ENCODE measurements at places on chromosomes 4 and X. TPM values are rescaled to one million over a fixed set of nuclear protein-coding genes. Genes with fewer than 3 reads are reported as not detected.

HSFX2 gene
- 2.0 TPM for total RNA-seq

DNA sequence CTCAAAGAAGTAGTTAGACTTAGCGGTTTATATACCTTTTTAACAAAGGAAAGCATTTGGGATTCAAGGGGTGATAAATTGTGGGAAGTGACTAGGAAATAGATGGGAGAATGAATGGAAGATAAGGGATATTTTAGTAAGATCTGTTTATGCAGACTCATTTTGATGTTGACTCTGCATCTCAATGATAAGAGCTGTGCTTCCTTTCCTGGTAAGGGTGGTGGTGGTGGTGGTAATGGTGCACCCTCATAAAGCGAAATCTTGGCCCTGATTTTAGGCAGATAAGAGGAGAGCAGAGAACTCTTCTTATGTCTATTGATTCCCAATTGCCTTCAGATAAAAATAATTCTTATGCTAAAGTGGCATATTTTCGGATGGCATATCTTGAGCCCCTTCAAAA, 197.1 kb downstream of the SPRY1 start:
- no peak for DNase-seq

DCX gene
- 0.26 TPM for total RNA-seq

DNA sequence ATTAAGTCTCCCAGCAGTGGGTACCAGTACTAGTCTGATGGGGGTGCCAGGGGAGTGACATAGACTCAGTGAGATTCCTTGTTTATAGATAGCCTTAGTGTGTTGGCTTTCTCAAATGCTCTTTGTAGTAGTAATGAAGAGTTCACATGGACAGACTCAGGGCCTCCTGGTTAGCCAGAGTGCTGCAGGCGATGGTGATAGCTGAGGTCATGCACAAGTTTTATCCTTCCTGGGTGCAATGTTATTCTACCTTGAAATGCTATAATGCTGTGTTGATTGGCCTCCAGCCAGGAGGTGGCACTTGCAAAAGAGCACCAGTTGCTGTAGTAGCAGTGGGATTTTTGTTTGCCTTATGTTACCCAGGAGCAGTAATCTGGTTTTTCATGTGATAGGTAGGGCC, 35.5 kb upstream of the ADH4 start:
- no peak for DNase-seq

GRCh38 chr4:181523973-181524372, 719.2 kb upstream of the TENM3 start:
- no peak for DNase-seq

DNA sequence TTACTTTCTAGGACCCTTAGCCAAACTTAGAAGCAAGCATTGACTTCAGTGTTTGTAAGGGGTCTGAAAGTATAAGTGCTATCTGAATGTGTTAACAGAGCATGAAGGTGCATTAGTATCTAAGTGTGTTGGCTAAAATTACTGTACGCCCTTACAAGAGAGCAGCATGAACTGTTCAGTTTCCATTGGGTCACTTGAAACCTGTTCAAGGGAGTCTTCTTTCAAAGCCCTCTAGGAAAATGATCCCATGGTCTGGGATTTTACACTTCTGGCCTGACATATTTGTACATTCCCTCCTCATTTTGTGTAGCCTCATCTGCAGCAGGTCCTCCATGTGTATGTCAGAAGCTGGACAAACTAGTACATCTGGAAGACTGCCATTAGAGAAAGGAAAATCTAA, 3.2 kb downstream of the PRDX4 start:
- DNase-seq, result no peak

SPIN2B gene
- total RNA-seq, result 16.5 TPM

MMGT1 gene
- total RNA-seq, result 18.2 TPM

- DNase-seq, result no peak
Measured at GRCh38 chrX:18721683-18722499, 14.4 kb downstream of the PPEF1 start.

GRCh38 chr4:110787109-110787508, 164.2 kb upstream of the PITX2 start:
- DNase-seq, result no peak

LRIT3 gene
- total RNA-seq, result 0.95 TPM

DNA sequence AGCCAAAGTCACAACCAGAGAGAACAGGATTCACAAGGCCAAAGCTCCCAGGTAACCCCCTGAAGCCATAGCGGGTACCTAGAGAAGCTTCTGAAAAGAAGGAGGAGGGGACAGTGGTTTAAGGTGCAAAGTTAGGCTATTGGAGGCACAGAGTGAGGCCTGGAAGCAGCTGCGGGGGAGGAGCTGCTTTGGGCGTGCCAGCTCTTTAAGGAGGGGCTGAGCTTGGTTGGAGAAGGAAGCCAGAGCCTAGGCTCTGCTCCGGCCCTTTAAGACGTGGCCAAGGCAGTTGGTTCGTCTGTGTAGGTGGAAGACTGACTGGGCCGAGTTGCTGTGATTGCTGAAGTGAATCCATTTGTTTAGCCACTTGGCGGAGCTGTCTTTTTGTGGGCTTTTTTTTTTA, 1.5 kb downstream of the KLF8 start:
- DNase-seq, result peak; percentile 13

GRCh38 chrX:21374163-21374993, at the start of gene CNKSR2:
Gene CNKSR2 (plus strand): TSS chrX:21374418. CDS start chrX:21374898, 480 bp downstream.
- peak; percentile 61 for DNase-seq

DNA sequence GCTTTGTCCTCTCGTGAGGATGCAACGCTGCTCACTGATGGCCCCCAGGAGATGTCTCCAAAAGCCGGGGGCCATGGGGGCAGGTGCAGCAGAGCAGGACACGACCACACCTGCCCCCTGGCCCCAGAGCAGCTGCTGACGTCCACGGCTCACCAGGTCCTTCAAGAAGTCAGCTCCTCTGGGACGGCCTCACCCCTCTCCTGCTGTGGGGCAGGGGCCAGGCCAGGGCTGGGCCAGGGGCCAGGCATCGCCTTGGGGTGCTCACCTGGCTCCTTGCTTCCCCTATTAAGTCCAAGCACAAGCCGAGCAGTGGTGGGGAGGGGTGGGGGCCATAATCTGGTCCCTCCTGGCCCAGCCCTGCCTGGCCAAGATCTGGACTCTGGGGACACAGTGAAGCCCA, 28.6 kb upstream of the MXD4 start:
- no peak for DNase-seq

GRCh38 chr4:94743838-94744237, 13.9 kb upstream of the BMPR1B start:
- DNase-seq, result no peak

DNA sequence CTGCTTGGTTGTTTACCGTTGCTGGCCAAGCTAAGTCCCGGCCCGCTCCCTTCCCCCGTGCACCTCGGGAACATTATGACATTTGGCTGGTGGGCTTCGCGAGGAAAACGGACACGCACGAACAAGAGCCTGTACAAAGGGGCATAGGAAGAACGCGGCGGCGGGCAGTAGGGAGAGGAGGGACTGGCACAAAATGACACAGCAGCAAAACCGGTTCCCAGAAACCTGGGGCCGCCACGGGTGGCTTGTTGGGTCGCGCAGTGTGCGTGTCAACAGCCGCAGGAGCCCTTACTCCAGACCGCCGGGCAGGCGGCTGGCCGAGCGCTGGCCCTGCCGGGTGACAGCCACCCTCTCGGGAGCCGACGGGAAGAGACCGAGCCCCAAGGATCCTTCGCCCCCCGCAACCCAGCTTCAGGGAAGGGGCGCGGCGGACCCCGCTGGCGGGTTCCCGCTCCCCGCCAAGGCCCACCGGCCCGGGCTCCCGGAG, 1.6 kb upstream of the LIN54 start:
- DNase-seq, result peak; percentile 44

- no peak for DNase-seq
Measured at GRCh38 chr4:1819284-1819683, 26.2 kb downstream of the FGFR3 start.

GRCh38 chr4:142407596-142407995, 438.5 kb downstream of the INPP4B start:
- DNase-seq, result no peak

DNA sequence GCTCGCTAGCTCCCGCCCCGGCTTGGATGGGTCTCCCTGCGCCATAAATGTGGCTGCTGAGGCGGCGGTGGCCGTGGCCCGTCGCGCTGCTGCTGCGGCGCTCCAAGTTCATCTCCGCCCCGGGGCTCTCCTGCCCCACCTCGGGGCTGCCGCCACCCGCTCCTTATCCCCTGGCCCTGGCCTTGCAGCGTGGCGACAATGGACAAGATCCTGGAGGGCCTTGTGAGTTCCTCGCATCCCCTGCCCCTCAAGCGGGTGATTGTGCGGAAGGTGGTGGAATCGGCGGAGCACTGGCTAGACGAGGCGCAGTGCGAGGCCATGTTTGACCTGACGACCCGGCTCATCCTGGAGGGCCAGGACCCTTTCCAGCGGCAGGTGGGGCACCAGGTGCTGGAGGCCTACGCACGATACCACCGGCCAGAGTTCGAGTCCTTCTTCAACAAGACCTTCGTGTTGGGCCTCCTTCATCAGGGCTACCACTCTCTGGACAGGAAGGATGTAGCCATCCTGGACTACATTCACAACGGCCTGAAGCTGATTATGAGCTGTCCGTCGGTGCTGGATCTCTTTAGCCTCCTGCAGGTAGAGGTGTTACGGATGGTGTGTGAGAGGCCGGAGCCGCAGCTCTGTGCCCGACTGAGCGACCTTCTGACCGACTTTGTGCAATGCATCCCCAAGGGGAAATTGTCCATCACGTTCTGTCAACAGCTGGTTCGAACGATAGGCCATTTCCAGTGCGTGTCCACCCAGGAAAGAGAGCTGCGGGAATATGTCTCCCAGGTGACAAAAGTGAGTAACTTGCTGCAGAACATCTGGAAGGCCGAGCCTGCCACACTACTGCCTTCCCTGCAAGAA, 763 bp downstream of the USP38 start:
- no peak for DNase-seq

PDGFRA gene
- 3.4 TPM for total RNA-seq

GRCh38 chr4:165537028-165537648, 158.3 kb downstream of the CPE start:
- peak; percentile 18 for DNase-seq

DNA sequence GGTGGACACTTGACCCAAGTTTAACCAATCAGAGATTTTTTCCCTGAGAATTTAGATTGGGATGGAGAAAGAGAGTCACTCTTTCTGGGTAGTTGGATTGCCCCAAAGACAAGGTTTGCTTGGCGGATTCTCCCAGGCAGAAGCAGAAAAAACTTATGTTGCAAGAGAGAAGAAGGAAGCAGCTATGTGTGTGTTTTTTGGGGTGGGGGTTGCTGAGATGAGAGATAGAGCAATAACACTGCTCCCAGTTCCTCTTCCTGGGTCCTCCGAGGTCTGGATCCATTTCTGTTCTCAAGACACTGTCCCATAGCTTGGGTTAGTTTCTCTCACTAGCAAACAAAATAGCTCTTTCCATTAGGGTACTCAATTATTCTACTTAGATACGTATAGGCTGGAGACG, 222.1 kb downstream of the STIM2 start:
- DNase-seq, result no peak

SSX4 gene
- not detected for total RNA-seq

UCHL1 gene
- 397 TPM for total RNA-seq

DNA sequence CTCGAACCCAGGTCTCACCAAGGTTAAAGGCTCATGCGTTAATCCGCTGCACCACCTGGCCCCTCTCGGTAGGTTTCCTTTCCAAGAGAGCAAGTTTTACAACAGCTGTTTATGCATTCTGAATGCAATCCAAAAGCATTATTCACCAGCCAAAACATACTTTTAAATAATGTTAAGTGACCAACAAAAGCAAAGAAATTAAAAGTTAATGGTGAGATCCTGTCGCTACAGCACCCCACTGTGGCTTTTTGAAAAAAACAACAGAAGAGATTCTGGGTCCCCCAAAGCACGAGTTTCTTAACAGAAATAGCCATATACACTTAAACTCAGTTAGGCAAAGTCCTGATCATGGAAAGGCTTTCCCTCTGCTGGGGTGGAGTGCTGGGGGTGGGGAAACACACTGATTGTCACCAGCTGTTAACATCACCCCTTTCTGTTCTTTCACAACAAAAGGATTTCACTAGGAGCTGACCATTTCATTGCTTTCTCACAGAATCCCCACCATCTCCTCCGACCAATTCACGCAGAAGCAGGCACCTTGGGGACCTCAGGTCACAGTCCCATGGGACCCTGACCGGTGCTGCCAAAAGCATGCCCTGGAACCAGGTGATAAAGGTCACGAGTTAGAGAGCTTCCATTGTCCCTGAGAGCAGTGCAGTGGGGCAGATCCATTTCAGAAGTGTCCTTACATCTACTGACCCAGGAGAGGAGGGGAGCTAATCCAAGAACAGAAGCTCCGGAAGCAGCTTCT, 51.2 kb downstream of the ZNF827 start:
- DNase-seq, result no peak

DNA sequence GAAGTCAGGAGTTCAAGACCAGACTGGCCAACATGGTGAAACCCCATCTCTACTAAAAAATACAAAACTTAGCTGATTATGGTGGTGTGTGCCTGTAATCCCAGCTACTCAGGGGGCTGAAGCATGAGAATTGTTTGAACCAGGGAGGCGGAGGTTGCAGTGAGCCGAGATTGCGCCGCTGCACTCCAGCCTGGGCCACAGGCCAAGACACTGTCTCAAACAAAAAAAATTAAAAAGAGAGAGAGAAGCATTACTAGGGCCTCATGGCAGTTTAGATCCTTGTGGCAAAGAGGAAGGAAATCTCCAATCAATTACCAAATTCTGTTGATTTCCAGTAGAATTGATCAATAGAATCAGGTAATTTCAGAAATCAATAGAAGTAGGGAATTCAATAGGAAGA, 16.8 kb upstream of the SLC34A2 start:
- DNase-seq, result no peak

FDCSP gene
- not detected for total RNA-seq

- DNase-seq, result no peak
Measured at GRCh38 chr4:139672215-139672614, 6.6 kb downstream of the MGST2 start.

- no peak for DNase-seq
Measured at GRCh38 chr4:95417531-95417930, 131.2 kb downstream of the UNC5C start.

DNA sequence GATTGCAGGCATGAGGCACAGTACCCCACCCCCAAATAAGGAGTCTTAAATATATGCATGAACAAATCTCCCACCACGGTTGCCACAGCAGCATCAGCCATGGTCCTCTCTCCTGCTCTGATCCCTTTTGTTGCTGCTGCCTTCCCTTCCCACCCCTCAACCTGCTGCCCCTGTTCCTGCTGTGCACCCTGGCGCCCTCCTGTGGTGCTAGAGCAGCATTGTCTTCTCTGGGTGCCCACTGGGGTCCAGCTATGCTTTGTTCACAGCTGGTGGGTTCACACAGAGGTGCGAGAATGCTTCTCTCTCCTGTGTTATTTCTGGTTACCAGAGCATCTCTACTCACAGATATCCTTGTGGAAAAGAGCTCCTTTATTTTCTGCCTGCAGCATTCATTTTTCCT, 116.2 kb downstream of the GATB start:
- DNase-seq, result peak; percentile 71

DNA sequence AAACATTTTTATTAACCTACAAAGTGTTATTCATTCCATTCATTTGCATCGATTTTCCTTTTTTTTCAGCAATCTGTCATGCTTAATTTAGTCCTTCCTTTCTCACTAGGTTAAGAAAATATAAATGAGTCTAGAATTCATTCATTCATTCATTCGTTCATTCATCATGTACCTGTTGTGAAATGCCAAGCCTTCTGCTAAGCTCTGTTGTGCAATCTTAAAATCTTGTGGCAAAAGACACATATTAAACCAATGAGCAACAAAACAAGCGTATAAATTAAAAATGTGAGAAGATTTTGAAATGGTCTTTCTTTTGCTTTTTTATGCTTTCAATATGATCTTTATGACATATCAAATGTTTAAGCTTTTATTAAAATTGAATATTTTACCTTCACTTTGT, 88.6 kb upstream of the MAD2L1 start:
- no peak for DNase-seq

Measured in endothelial cell (in vitro differentiated cells).